Chondrocyte (in vitro differentiated cells): ENCODE measurements at places on chromosomes 5 and 9.

DNA sequence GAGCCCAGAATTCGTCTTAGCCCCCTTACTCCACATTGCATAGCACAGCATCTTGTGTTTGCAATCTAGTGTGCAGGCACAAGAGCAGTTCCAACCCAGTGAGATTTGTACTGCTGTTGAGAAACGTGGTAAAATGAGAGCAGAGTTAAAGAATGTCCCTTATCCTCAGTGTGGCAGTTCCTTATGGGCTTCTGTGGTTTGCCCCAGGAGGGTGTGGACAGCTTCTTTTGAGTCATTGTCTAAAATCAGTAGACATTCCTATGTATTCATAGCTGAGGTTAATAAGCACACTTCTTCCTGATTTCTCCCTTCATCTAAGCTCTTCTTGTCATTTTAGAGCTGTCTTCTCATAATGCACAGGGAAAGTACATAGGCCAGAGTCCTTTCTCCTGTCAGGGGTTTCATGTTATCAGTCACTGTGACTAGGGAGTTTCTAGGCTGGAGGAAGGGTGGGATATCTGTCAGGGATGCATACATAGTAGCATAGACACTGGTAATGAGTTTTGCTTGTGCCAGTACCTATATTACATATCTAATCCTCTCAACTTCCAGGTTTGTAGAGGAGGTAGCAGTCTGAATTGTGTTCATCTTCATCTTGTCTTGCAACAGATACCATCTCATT lies 2.0 kb upstream of the CAVIN4 start:
- DNase-seq = no peak

GRCh38 chr9:15135164-15135792 lies 171.7 kb downstream of the TTC39B start:
- no peak for DNase-seq

- DNase-seq = no peak
Measured at GRCh38 chr9:110309681-110310080, 28.0 kb downstream of the TXNDC8 start.

DNA sequence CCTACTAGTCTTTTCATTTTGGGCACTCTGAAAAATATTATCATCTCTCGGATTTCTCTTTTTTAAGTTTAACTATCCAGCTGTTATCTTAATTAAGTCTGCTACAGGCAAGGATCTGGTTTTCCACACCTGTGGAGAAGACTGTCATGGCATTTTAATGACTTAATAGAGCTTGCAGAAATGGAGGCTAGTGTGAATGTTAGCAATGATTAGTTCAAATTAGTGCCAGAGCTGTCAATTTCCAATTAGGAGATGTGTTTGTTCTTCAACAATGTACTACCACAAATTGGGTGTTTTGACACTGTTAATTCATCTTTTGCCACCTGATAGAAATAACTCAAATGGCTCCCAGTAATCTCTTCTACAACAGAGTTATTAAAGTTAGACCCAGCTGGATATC lies 2023.0 kb upstream of the CDH9 start:
- DNase-seq = no peak

GRCh38 chr9:9352877-9353481 lies 1259.8 kb downstream of the PTPRD start:
- DNase-seq = no peak

DNA sequence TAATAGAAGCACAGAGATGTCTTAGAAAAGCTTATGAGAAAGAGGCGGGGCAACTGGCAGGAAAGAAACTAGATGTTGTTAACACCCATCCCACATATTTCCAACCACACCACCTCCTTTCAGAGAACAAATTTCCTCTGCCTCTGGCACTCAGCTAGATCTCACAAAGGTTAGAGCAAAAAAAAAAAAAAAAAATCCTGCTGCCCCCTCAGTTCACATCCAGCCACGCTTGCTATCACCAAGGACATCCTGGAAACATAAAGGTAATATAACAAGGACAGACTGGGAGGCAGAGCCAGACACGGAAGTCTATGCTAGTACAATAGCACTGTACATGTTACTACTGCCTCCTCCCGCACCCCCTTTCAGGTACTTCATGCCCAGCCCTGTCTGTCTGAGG lies 238.0 kb upstream of the PTGER4 start:
- no peak for DNase-seq

GRCh38 chr9:123302348-123303214 lies 34.2 kb upstream of the STRBP start:
- no peak for DNase-seq

DNA sequence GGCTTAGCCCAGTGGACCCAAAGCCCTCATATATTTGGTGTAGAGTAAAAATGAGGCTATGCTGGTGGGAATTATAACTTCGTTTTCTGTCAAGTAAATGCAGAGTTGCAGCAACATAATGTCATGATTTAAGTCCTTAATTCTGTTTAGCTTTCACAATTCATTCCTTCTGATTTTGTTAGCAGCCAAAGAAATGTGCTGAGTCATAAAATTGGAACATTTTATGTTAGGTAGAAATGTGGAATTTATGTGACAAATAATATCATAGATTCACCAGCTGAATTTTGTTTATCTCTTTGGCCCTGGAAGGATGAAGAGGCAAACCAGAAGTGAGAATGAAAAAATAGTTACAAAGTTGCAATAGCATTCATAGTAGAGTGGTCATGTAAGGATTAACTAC lies 247.0 kb downstream of the TRPM3 start:
- DNase-seq = no peak

GRCh38 chr9:127816362-127816725 lies 13.7 kb downstream of the FPGS start:
- no peak for DNase-seq

DNA sequence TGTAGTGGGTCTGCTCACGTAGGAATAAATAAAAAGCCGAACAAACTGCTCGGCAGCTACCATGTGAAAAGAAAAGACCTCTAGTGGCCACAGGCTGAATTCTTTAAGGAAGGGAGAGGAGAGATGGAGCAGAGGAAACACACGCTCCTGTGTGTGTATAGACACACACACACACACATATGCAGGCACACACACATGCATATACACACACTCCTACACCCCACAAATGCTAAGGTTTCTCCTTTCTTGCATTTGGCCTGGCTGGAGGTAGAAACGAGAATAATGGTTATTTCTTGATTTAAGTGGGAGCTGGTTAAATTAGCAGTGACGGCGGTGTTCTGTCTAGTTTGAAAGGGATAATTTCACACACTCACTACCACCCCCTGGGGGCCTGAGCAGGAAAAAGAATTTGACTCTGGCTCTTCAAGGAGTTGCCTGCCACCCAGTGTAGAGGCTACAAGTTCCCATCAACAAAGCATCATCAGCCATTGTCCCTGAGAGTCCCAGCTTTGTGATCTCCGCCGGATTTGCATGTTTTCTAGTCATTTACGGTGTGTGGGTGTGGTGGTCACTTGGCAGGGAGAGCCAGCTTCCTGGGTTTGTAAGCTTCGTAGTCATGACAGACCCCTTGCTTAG lies at the start of gene INSYN2B:
Gene INSYN2B, minus strand, starts transcription at position 78 of the 636 bp plus-strand sequence. CDS start 96,597 bp downstream, outside the sequence.
- no peak for DNase-seq
